Stimulated activated naive CD4-positive, alpha-beta T cell (primary cell): ENCODE measurements at places on chromosomes 5 and 9.

DNA sequence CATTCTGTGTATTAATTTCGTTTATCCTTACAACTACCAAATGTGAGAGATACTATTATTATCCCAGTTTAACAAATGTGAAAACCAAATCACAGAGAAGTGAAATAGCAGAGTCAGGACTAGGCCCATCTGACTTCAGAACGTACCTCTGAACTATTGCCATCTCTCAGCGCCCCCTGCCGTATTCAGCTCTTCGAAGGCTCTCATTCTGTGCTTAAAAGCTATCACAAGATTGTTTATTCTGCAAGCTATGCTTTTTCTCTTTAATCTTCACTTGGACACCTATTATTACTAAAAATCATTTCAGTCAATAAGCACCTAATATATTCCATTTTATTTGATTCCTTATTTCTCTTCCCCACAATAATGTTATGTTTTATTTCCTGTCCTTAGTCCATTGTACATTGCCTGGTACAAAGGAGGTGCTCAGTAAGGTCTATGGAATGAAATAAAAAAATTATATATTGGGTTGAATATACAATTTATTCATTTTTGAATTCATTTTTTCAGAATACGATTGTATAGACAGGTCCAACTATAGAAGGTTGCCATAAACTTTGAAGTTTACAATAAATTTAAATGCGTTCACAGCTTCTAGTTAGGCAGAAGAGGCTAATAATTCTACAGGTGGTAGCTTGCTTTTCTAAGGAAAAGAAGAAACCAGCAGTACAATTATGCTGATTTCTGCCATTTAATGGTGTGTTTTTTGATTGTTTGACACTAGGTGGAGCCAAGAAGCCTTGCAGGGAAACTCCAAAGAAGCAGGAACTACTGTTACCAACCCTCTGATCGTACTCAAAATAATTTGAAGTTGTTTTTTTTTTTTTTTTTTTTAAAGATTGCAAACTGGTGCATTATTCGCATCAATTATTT lies 202.2 kb upstream of the DMRTA1 start:
- DNase-seq = peak; percentile 6

DNA sequence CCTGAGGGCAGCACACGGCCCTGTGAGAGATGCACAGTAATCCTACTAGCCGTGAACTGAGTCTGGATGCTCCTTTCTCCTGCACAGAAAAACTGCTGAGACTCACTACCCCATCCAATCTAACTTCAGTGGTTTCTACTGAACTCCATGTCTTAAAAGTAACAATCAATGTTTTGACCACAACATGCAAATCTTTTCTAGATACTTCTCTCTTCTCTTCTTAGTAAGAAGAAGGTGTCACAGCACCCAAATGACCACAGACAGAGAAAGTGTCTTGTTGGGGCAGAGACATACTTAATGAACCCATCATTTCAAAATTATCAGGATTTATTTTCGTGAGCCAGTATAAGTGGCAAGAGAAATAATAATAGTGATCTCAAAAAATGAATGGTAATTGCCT lies 285.8 kb upstream of the MEF2C start:
- no peak for DNase-seq

DNA sequence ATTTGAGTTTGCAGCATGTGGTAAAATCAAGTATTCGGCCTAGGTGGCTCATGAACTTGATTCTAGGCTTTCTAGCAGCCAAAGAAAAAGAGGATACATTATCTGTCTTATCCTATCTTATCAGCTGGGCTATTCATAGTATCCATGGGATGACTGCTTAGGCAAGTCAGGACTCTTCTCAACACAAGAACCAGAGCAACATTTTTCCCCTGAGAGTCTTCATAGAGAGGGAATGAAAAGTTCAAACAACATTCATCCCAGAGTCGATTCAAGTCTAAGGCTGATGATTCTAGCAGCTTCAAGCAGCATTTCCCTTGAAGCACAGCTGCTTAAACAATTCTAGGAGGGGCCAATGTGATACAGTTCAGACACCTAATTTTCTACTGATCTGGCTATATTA lies 3.0 kb downstream of the S100Z start:
- no peak for DNase-seq

DNA sequence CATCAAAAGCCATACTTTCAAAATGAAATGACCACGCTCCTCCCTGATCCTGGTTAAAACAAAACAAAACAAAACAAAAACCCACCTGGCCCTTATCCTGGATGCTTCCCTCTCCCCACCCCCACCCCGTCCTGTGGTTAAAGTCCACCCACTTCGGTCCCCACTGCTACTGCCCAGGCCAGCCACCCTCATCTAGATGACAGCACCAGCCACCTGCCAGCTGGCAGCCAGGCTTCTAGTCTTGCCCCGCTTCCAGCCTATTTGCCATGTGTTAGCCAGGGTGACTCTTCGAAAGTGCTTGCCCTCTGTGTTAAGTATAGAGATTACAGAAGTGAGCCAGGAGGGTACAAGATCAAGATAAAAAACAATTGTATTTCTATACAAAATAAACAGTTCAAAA lies 27.5 kb upstream of the NCS1 start:
- DNase-seq = no peak

DNA sequence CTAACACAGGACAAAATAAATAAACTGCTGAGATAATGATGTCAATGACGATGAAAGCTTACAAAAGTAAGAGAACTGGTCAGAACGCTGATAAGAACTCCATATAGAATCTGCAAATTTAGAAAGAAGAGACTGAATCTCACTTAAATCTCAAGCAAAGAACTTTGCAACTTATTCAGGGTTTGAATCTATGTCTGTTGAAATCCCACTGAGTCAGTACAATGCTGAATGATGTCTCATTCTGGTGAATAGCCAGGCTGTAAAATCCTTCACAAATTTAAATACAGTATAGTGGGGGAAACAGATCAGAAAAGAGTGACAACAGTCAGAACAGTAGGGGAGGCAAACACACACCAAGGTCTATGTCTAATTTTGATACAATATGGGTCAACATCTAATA lies 38.9 kb upstream of the NR3C1 start:
- DNase-seq = no peak

- no peak for DNase-seq
Observed at GRCh38 chr9:99634186-99634585, 187.5 kb upstream of the NR4A3 start.

- peak; percentile 72 for DNase-seq
Observed at GRCh38 chr9:129944506-129945116, 98.4 kb downstream of the FNBP1 start.

- no peak for DNase-seq
Observed at GRCh38 chr5:74629326-74629725, 11.2 kb downstream of the ENC1 start.

GRCh38 chr5:119273391-119273839 lies 82.4 kb upstream of the TNFAIP8 start:
- peak; percentile 32 for DNase-seq

- no peak for DNase-seq
Observed at GRCh38 chr5:137146402-137146890, 352.7 kb downstream of the SPOCK1 start.

- DNase-seq = no peak
Observed at GRCh38 chr5:67026278-67026677, 170.3 kb downstream of the CD180 start.

GRCh38 chr5:111144352-111144930 lies 52.3 kb downstream of the WDR36 start:
- DNase-seq = no peak

- no peak for DNase-seq
Observed at GRCh38 chr5:58239045-58239444, 220.8 kb downstream of the PLK2 start.

GRCh38 chr5:488744-489688 lies 35.2 kb downstream of the SLC9A3 start:
- DNase-seq = no peak

DNA sequence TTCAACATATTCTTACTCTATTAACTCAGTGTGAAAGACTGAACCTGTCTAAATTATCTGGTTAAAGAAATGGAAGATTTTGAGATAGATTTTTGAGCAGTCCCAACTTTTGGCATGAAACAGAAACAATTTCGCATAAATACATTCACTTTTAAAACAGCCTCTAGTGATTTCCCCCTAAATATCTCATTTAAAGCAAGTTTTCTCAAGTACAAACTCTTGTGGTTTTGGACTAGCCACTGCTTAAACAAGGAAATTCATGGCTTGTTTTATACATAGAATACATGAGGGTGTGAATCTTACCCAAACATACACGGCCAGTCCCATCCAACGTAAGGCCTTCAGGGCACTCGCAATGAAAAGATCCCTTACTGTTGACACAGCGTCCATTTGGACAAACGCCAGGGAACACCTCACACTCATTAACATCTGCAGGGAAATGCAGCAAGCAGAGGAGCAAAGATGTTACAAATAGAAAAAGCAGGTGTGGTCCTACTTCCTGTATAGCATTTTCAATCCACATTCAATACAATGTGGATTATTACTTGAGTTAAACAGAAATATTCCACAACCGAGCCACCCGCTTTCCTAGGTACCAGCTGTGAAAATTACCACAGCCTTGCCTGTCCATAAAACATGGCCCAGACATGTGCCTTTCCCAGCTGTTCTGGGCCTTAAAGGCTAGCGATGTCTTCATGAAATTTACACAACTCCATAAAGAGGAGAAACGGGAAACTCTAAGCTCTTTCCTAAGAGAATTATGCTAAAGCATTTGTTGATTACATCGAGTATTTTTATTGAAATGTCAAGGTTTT lies 188.8 kb downstream of the FBN2 start:
- DNase-seq = no peak

GRCh38 chr5:59615272-59615671 lies 278.3 kb downstream of the PDE4D start:
- no peak for DNase-seq

DNA sequence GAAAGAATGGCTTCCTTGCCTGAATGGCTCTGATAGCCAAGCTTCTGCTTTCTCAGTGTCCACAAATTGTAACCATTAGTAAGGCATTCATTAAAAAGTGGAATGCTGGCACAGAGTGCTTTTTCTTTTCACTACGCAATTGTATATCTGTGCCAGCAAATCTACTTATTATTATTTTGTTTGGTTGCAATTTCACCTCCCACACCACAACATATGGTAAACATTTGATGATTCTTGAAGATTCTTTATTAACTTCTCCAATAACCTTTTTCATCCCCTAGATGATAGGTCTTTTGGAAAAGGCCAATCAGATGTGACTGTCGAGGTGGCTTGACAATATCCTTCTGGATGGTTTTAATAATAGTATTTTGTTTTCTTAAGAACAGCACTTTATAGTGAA lies 234.1 kb downstream of the TMEM38B start:
- DNase-seq = no peak

GRCh38 chr9:127680846-127681245 lies 25.9 kb upstream of the CFAP157 start:
- no peak for DNase-seq

DNA sequence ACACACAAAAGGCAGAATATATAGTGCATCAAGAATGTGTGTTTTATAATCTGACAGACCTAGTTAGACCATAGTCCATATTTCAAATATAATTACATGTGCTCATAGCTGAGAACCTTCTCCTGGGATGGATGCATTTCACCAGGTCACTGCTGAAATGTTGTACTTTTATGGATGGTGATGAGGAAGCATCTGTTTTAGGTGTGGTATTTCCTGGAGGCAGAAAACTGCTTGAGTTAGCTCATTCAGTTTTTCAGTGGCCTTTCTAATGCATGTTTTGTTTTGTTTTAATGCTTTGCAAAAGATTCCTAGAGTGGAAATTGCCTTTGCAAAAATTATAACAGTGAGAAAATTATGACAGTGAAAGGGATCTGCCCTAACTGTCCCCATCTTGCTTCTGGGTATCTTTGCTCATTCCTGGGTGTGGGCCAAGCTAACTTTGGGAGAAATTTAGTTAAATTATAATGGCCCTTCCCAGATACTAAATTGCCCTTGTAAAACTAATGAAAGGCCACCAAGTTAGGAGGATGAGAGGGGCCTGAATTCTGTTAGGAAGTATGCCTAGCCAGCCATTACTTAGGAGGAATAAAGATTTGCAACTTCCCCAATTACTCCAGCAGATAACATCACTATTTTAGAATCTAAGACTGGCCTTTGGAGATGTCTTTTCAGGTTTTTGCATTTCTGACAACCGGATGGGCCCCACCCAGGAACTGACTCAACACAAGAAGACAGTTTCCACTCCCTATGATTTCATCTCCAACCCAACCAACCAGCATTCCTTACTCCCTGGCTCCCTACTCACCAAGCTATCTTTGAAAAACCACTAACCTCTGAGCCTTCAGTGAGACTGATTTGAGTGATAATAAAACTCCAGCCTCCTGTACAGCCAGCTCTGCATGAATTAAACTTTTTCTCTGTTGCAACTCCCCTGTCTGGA lies 7.0 kb upstream of the IL12B start:
- DNase-seq = peak; percentile 10

GRCh38 chr9:4138180-4138579 lies 161.7 kb downstream of the GLIS3 start:
- no peak for DNase-seq

- DNase-seq = no peak
Observed at GRCh38 chr9:125672876-125673275, 34.1 kb downstream of the MAPKAP1 start.

DNA sequence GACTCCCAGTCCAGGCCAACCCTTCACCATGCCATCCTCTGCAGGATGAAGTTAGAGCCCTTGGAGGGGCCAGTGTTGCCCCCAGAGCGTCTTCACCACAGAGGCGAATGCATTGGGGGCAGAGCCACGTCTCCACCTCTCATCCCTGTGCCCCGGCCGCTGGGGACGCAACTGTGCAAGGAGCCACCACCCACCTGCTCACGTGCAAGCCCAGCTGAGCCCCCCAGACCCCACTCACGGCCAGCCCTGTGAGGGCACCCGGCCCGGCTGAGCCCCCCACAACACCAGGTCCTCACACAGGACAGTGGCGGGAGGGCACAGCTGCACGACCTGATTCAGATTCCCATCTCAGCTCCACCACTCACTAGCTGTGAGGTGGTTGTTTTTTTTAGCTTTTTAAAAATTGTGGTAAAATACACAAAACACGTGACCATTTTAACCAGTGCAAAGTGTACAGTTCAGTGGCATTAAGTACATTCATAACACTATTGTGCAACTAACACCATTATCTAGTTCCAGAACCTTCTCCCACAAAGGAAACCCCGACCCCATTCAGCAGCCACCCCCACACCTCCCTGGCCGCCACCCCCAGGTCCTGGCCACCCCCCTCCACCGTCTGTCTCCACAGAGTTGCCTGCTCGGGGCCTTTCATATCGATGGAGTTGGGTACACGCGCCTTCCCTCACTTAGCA lies 33.5 kb upstream of the UBAC1 start:
- no peak for DNase-seq

- no peak for DNase-seq
Observed at GRCh38 chr9:125497906-125498305, 209.1 kb downstream of the MAPKAP1 start.

GRCh38 chr9:83630938-83631457 lies 8.1 kb downstream of the IDNK start:
- DNase-seq = no peak

GRCh38 chr5:107428303-107428813 lies 242.4 kb downstream of the EFNA5 start:
- no peak for DNase-seq

- DNase-seq = no peak
Observed at GRCh38 chr5:168316139-168316578, 24.7 kb downstream of the WWC1 start.

GRCh38 chr5:35853631-35854030 lies 3.1 kb upstream of the IL7R start:
- peak; percentile 88 for DNase-seq

GRCh38 chr9:25830381-25830780 lies 152.1 kb upstream of the TUSC1 start:
- no peak for DNase-seq
